ENCODE measurements at places on chromosomes 4 and X. TPM values are rescaled to one million over a fixed set of nuclear protein-coding genes. Genes with fewer than 3 reads are reported as not detected.

DNA sequence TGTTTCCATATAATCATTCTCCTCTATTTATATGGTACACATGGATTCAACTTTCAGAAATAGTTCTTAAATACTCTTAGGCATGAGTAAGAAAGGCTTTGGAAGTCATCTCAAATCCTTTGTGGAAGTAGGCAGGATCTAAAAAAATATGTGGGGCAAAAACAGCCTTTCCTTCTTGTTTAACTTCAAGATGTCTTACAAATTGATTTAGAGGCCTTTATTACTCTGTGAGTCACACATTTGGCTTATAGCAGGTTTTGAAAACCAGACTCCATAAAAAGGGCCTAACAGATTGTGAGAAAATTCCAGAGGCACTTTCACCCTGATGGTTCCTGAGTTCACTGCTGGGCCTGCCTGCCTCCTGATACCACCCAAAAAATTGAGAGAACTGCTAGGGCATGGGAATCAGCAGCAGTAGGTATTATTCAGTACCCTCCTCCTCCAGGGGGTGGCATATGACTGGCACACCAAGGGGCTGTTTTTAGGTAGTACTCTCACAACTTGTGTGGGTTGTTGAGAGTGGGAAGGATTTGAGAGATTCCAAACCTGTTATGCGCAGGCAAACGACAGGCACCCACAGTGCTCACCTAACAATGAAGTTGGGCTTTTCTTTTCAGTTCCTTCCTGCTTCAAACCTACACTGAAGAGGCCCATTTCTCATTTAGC, 162.7 kb upstream of the MBNL3 start:
- no peak for DNase-seq
- no peaks in the 10 kb centered on the region for H3K36me3 ChIP-seq
- no peaks in the 10 kb centered on the region for H3K4me1 ChIP-seq

DNA sequence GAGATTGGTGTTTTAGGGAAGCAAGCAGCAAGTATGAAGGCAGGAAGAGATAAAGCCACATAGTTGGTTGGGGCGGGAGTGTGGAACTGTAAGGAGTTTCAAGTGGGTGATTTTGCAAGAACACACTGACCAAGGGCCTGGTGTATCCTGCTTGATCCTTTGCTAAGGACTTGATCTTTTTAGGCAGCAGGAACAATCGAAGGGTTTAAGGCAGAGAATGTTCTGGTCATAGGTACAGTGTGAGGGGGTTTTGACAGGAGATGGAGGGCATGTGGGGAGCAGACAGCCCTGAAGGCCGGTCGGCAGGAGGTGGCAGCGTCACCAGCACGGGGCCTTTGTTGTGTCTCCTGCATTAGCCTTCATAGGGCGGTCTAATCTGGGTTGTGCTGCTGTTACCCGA, 54.7 kb downstream of the FAM193A start:
- H3K4me3 ChIP-seq, result no peak overlapping the region
- H3K36me3 ChIP-seq, result peaks cover 4% of the 10 kb centered on the region
- H3K27me3 ChIP-seq, result no peaks in the 10 kb centered on the region
- DNase-seq, result no peak
- H3K27ac ChIP-seq, result no peak overlapping the region

- no peak overlapping the region for H3K4me3 ChIP-seq
- no peak overlapping the region for H3K27ac ChIP-seq
- no peaks in the 10 kb centered on the region for H3K4me1 ChIP-seq
- no peaks in the 10 kb centered on the region for H3K36me3 ChIP-seq
- H3K27me3 ChIP-seq, result no peaks in the 10 kb centered on the region
Measured at GRCh38 chrX:68598841-68599240, 48.6 kb upstream of the STARD8 start.

Gene APLN
- 18.7 TPM for total RNA-seq

Gene ADGRG4
- not detected for total RNA-seq

DNA sequence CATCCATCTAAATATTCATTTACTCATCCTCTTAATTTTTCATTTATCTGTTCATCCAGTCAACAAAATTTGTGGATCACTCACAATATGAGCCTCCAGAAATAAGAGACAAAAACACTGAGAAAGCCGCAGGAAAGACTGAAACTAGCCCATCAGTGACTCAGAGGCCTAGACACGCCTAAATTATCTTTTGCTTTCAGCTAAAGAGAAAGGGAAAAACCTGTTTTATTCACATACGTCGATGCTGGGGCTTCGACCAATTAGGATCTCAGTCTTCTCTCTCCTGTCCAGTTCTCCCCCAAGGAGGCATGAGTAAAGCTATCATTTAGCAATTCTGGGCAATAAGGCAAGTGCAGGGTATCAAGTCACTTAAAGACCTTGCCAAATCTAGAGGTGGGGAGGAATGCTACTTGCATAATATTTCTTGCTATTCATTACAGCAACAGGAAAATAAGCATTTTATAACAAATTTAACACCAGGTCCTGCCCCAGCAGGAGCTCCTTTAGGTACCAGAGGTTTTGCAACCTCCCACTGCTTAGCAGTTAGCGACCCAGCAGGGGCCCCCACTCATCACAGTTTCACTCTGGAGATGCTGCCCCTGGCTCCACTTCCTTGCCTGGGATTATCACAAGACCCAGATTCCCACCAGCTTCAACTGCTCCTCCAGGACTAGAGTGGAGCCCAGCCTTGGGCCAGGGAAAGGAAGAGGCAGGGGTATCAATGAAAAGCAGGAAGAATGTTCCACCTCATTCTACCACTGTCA, 30.1 kb upstream of the TMEM154 start:
- DNase-seq, result no peak
- H3K27ac ChIP-seq, result no peak overlapping the region
- H3K4me3 ChIP-seq, result no peak overlapping the region
- no peaks in the 10 kb centered on the region for H3K4me1 ChIP-seq
- H3K36me3 ChIP-seq, result no peaks in the 10 kb centered on the region
- H3K27me3 ChIP-seq, result no peaks in the 10 kb centered on the region

- DNase-seq, result no peak
- no peaks in the 10 kb centered on the region for H3K27me3 ChIP-seq
- H3K27ac ChIP-seq, result no peak overlapping the region
- no peak overlapping the region for H3K4me3 ChIP-seq
Measured at GRCh38 chr4:84091266-84091665, 407.8 kb downstream of the NKX6-1 start.

Gene PCDH7
- total RNA-seq, result 166 TPM

GRCh38 chr4:153464068-153464467, 2.1 kb upstream of the TMEM131L start:
- no peak overlapping the region for H3K4me3 ChIP-seq
- H3K27me3 ChIP-seq, result no peaks in the 10 kb centered on the region
- DNase-seq, result no peak
- H3K4me1 ChIP-seq, result no peaks in the 10 kb centered on the region
- no peak overlapping the region for H3K27ac ChIP-seq

- H3K4me1 ChIP-seq, result peaks cover 11% of the 10 kb centered on the region
- H3K27me3 ChIP-seq, result no peaks in the 10 kb centered on the region
- H3K36me3 ChIP-seq, result peaks cover 17% of the 10 kb centered on the region
- H3K27ac ChIP-seq, result no peak overlapping the region
- no peak for DNase-seq
Measured at GRCh38 chrX:10089378-10089795, 67.4 kb upstream of the CLCN4 start.

DNA sequence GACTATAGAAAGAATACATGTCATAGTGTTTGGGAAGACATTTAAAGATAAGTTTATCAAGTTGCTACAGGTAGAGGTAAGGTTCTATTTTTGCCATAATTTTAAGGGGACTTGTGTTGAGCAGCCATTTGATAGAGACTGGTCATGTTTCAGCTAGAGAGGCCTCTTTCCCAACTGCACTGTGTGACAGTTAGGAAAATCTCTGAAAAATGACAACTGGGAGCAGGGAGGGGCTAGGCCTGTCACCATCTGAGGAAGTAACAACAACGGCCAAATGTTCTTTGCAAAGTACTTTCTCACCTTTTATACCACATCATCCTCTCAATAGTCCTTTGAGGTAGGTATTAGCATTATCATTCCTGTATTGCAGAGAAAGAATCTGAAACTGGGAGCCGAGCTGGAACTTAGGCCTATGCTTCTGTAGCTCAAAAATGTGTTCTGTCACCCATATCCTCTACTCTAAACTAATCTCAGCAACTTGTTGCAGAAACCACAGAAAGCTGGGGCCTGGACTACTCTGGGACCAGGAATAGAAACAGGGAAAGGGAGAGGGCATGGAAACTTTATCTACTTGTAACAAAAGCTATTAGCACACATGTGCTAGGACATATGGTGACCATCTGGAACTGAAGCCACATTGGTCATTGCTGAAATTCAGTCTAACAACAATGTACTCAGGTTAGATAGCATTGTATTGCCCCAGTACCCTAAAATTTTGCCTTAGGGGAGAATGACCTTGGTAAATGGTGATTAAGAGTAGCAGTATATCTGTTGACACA, 198.9 kb downstream of the MID1IP1 start:
- DNase-seq, result no peak
- H3K27me3 ChIP-seq, result no peaks in the 10 kb centered on the region
- no peak overlapping the region for H3K27ac ChIP-seq
- H3K4me3 ChIP-seq, result no peak overlapping the region
- H3K4me1 ChIP-seq, result no peaks in the 10 kb centered on the region
- H3K36me3 ChIP-seq, result no peaks in the 10 kb centered on the region

DNA sequence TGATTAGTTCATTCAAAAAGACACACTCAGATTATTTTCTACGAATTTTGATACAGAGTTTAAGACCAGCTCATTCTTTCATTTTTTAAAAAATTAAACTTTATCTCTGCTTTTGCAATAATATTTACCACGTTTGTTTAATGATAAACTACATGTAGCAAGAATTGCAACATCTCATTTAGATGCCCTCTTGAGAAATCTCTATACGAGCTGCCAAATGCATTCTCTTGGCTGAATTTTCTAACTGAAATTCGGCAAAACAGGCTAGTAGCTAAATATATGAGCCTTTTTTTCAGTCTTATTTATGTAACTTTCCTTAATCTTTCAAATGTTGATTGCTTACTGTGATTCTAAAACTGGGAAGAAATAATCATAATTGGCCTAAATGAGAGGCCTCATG, 2.1 kb upstream of the GC start:
- H3K27me3 ChIP-seq, result no peaks in the 10 kb centered on the region
- no peaks in the 10 kb centered on the region for H3K4me1 ChIP-seq
- no peaks in the 10 kb centered on the region for H3K36me3 ChIP-seq
- no peak overlapping the region for H3K4me3 ChIP-seq
- H3K27ac ChIP-seq, result no peak overlapping the region

GRCh38 chr4:89398146-89398545, 90.5 kb upstream of the GPRIN3 start:
- peaks cover 4% of the 10 kb centered on the region for H3K4me1 ChIP-seq
- no peaks in the 10 kb centered on the region for H3K36me3 ChIP-seq
- H3K27ac ChIP-seq, result no peak overlapping the region
- H3K4me3 ChIP-seq, result no peak overlapping the region

Gene SCARB2
- total RNA-seq, result 84.9 TPM

Gene GRPR
- 0.16 TPM for total RNA-seq

Gene TMPRSS11D
- not detected for total RNA-seq

GRCh38 chr4:70741867-70742658, 20.3 kb downstream of the RUFY3 start:
- no peaks in the 10 kb centered on the region for H3K4me1 ChIP-seq
- no peaks in the 10 kb centered on the region for H3K27me3 ChIP-seq
- no peak for DNase-seq
- no peak overlapping the region for H3K27ac ChIP-seq
- no peak overlapping the region for H3K4me3 ChIP-seq

Gene PDGFRA
- total RNA-seq, result 58.1 TPM

DNA sequence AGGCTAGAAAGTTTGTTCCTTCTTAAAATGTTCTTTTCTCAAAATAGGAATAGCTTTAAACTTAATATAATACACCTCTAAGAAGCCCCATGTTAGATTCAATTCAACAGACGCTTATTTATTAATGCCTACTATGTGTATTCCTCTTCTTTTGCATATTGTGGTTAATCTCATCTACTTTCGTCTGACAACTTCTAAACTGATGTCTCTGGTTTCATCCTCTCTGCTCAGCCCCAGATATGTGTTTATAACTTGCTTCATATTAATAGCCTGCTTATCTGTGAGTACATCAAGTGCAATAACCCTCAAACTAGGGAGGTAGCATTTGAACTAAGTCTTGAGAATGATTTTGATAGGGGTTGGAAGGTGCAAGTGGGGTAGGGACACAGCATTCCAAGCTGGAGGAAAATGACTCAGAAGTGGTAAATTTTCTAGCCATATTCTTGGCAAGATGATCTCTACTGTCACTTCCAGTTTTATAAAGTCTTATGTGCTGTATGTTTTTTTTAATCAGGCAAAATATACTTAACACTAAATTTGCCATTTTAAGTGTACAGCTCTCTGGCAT, 37.0 kb downstream of the STK26 start:
- no peaks in the 10 kb centered on the region for H3K4me1 ChIP-seq
- H3K4me3 ChIP-seq, result no peak overlapping the region
- no peaks in the 10 kb centered on the region for H3K27me3 ChIP-seq
- no peak for DNase-seq
- H3K36me3 ChIP-seq, result no peaks in the 10 kb centered on the region
- no peak overlapping the region for H3K27ac ChIP-seq

Gene TCEAL2
- total RNA-seq, result not detected

Gene TCEANC
- 4.3 TPM for total RNA-seq

DNA sequence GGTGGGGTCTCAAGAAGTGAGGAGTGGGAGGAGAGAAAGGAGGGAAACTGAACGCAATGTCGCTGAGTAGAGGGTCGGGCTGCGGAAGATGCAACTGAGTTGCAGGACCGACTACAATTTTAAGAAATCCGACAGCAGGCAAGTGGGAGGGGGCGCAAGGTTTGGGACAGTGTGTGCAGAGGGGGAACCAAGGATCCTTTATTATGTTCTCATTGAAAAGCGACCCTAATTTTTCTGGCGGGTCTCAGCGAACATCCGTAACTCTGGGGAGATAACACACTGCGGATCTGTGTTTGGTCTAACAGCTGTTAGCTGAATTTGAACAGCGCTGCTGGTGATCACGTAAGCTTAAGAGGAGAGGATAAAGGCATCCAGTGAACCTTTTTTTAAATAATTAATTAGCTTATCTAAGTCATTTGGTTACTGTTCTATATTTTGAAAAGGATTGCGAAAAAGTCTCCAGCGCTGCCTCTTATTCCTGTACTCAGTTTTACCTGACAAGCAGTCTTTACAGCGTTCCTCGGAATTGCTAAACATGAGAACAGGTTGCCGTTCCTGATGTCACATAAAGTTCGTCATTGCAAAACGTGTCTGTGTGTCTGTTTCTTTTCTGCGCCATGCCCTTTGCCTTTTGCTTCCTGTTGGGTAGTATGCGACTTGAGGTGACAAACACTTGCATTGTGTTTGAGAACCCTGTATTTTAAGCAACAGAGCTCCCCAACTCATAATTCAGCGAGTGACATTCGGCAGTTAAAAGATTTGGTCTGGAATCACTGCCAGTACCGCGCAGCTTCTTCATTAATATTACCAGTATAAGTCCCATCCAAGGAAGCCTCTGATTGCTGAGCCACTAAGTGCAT, 1.3 kb downstream of the HTR2C start:
- H3K27ac ChIP-seq, result no peak overlapping the region
- H3K4me3 ChIP-seq, result no peak overlapping the region
- no peaks in the 10 kb centered on the region for H3K4me1 ChIP-seq
- H3K27me3 ChIP-seq, result peaks cover 42% of the 10 kb centered on the region

- no peak for DNase-seq
- no peaks in the 10 kb centered on the region for H3K4me1 ChIP-seq
- no peaks in the 10 kb centered on the region for H3K36me3 ChIP-seq
Measured at GRCh38 chrX:69151866-69152284, 13.4 kb downstream of the PJA1 start.

- no peak for DNase-seq
- no peaks in the 10 kb centered on the region for H3K4me1 ChIP-seq
- H3K27ac ChIP-seq, result no peak overlapping the region
- H3K36me3 ChIP-seq, result no peaks in the 10 kb centered on the region
Measured at GRCh38 chr4:87601361-87601760, 7.0 kb upstream of the DSPP start.
